ENCODE measurements at places on chromosomes 1 and 21. TPM values are rescaled to one million over a fixed set of nuclear protein-coding genes. Genes with fewer than 3 reads are reported as not detected.

GRCh38 chr1:151970128-151970527 lies 23.5 kb downstream of the S100A10 start:
- DNase-seq = no peak

DNA sequence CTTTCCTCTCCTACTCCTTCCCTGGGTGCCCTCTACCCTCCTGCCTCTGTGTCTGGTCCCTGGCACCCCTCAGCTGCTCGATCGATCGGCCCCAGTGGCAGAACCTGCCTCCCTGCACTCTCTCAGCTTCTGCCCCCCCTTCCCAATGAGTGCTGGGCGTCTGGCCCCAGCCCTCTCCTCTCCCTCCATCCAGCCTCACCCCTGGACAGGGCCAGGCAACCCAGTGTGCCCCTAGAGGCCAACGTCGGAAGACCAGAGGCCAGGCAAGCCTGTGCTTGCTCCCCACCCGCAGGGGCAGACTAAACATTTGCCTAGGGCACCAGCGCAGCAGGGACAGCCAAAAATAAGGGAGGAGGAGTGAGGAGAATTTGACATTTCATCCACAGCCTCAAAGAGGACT lies 43.5 kb downstream of the LGR6 start:
- no peak for DNase-seq

DNA sequence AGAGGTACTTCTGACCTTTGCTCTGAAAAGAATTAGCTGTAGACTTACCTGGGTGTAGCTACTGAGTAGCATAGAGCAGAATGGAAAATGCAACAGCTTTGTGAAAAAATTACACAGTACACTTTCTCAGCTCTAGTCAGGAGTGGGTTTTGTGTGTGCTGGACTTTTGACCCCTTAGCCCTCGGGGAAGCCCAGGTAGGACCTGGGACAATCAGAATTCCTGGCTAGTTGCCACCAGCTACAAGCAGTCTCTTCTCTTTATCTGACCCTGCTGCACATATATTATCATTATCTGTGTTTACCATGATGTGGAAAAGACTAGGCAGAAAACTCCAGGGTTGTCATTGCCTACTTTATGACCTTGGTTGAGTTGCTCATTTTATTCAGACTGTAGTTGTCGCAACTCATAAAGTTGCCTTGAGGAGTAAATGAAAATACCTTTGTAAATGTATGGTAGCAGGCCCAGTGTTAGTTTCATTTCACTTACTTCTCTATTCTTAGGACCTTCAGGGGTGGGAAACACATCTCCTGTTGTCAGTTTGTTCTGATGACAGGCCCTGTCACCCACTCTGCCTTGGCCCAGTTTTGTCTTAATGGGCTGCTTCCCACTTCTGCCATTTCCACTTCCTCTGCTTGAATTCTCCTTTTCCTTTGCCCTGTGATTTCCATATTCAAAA lies 5.4 kb downstream of the NEK7 start:
- DNase-seq = no peak

GRCh38 chr1:170145770-170146676 lies at the start of gene NTMT2:
Gene NTMT2, plus strand, starts transcription at chr1:170145959. Its CDS starts 149 bp downstream, at chr1:170146108.
- DNase-seq = peak; percentile 68

DNA sequence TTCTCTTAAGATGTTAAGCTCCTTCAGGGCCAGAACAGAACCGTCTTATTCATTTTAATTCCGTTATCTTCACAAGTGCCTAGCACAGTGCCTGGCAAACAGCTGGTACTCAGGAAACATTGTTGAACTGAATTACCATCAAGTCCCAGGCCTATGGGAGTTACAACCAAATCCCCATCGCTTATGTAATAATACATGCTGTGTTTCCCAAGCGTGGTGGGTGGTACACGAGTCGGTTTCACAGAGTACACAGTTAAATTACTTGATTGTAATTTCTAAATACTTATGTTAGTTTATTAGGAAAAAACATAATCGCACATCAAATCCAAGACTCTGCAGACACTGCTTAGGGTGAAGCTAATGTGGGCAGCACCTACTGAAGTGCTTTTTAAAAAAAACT lies 1.0 kb downstream of the ANGEL2 start:
- no peak for DNase-seq

DNA sequence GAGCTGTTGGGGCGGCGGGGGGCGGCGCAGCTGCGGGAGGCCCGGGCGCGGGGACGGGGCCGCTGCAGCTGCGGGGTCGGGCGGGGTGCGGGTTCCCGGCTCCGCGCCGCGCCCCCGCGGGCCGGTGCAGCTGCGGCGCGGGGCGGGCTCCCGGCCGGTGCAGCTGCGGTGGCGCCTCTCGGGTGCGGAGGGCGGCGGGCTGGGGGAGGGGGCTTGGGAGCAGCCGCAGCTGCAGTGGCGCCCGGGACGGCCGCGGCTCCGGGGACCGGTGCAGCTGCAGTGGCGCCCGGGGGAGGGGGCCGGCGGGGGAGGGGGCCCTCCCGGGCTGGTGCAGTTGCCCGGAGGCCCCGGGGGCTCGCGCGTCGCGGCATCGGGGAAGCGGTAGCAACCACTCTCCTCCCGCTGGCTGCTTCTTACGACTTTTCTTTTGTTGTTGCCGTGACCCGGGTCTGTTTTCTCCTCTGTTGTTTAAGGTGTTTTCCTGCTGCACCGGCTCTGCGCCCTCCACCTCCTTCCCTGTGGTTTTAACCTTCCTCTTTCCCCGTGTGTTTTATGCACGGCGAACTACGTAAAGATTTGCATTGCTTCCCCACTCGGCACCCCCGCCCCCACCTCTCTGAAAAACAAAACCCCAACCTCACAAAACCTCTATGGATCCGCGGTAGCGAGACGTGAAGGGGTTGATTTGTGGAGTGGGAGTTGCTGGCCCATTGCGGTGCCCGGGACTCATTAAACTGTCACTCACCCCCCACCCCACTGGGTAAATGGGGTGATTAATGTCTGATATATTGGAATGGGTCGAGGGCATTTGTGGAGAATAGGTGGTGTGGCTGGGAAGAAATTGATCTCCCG lies 1.7 kb upstream of the ZBTB18 start:
- DNase-seq = peak; percentile 55

- DNase-seq = peak; percentile 80
Measured at GRCh38 chr1:60903591-60903990, 178.8 kb upstream of the NFIA start.

GRCh38 chr1:24316645-24317044 lies 2.5 kb upstream of the GRHL3 start:
- no peak for DNase-seq

GRCh38 chr21:37873655-37874054 lies 42.6 kb downstream of the KCNJ6 start:
- DNase-seq = no peak

DNA sequence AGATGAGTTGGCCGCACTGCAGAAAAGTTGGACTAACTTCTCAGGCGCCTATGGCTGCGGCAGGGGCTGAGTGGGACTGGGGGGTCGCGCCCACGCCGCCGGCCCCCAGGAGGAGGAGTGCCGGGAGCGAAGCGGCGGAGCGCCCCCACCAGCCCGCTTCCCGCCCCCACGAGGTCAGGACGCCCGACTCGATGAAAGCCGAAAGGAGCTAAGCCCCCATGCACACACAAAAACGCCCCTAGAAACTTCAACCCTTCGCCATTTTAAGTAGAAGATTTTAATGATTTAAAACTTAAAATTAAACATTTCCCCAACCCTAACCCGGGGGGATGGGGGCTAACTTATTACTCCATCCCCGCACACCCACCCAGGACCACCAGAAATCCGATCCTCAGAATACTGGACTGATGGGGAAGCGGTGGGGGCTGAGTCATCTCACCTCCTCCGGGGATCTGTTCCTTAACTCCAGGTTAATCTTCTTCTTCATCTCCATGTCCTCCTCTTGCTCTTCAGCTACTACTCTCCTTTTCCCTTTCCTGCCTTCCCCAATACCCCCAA lies 539 bp downstream of the ANP32E start:
- DNase-seq = peak; percentile 44

- DNase-seq = no peak
Measured at GRCh38 chr21:36756527-36756926, 57.6 kb downstream of the SIM2 start.

GRCh38 chr1:27322569-27323240 lies 742 bp downstream of the TMEM222 start:
- DNase-seq = no peak

The OR2L8 gene
- not detected for total RNA-seq

The UQCRH gene
- 1,143 TPM for total RNA-seq

The C1orf116 gene
- total RNA-seq = 0.81 TPM

The C1QTNF12 gene
- total RNA-seq = 0.51 TPM

Measured in Right ventricle myocardium superior (tissue), 1 donor.